ENCODE measurements at places on chromosomes 13 and 19.

GRCh38 chr13:99320693-99321481 is 13.7 kb upstream of the GPR183 start:
- DNase-seq, result peak; percentile 79

DNA sequence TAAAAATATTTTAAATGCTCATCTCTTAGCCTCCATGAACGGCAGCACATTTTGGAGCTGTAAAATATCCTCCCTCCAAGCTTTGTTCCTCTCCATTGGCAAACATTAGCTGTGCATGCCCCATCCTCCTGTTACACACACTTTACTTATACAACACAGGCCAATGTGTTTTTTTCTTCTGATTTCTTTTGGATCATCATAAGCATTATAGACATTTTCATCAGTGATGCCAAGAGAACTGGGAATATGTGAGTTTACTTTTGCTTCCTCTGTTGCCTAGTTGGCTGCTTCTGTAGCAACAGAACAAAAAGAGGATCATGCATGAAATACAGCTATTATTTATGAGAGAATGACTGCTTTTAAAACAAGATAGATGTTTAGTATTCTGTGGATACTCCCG is 142.6 kb downstream of the PCDH9 start:
- DNase-seq, result no peak

DNA sequence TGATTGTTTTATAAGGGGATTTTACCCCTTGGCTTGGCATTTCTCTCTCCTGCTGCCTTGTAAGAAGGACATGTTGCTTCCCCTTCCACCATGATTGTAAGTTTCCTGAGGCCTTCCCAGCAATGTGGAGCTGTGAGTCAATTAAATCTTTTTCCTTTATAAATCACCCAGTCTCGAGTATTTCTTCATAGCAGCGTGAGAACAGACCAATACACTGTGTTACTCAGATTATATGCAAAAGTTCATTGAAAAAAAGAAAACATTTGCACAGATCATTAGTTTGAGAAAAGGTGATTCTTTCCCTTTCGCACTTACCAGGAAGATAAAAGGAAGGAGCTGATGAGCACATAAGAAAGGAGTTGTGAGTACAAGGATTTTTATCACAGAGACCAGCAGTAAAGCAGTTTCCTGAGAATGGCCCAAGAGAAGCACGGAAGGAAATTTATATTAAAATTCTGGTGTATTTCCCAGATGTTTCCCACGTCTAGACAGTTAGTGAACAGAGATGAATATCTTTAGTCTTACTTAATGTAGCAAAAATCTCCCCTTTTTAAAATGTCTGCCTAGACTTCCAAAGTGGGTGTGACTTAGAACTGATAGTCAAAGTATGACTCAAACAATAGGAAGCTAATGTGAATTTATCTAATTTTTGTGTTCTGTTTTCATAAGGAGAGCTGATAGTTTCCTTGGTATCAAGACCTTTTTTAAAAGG is 431.8 kb upstream of the SGCG start:
- peak; percentile 32 for DNase-seq

DNA sequence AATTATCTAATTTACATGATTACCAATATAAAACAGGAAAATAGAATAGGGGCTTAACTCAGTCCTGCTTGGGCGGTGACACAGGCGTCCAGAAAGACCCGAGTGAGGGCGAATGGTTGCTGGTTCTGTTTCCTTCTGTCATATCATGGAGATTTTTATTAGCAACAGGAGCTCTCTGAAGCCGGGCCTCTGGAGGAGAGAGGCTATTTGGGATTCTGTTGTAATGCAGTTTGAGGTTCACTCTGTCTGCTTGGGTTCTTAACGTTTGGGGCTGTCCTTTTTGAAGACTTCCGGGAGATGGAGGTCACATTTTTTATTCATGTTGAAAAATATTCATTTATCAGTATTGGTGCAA is 115.7 kb upstream of the ZNF536 start:
- no peak for DNase-seq

DNA sequence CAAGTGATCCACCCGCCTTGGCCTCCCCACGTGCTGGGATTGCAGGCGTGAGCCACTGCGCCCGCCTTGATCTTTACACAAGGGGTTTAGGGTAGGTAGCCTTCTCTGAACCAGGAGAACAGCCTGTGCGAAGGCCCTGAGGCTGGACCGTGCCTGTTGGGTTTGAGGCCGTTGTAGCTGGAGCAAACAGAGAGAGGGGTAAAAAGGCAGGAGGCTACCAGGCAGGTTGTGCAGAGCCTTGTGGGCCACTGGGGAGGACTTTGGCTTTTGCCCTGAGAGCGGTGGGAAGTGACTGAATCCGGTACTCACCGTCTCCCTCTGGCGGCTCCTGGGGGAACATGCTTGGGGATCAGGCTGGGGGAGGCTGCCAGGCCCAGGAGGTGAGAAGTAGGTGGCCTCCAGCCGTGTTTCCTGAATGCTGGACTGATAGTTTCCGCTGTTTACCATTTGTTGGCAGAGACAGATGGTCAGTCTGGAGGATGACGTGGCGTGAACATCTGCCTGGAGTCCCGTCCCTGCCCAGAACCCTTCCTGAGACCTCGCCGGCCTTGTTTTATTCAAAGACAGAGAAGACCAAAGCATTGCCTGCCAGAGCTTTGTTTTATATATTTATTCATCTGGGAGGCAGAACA is 24.6 kb downstream of the SPC24 start:
- DNase-seq, result peak; percentile 57

- DNase-seq, result no peak
These were observed 48.2 kb downstream of the CAPN12 start for GRCh38 chr19:38695832-38696728.

DNA sequence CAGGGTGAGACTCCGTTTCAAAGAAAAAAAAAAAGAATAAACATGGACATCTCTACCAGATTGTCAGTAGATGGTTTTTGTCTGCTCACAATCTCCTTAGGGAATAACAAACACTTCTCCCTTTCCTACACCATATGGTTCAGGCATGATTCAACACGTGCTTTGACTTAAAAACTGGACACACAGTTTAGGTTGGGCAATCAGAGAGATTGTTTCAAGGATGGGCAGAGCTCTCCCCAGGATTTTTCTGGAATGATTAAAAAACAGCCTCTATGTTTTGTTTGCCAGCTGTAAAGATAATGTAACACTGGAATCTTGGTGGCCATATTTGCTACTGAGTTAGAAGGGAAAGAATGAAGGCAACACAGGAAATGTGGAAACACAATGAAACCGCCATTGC is 150.1 kb upstream of the TSC22D1 start:
- DNase-seq, result peak; percentile 93

DNA sequence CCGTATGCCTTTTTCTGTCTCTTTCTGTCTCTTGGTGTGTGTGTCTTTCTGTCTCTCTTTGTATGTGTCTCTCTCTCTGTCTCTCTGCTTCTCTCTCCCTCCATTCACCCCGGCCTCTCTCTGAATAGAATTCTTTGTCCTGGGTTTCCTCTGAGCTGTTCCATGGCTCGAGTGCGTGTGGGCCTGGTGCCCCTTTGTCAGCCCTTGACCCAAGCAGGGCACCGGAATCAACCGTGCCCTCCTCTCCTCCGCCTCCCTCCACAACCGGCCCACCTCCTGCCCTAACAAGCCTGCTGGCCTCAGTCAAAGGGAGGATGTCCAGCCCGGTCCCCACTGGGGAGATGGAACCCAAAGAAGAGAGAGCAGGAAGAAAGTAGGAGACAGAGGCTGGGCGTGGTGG is 3.2 kb downstream of the AXL start:
- no peak for DNase-seq

DNA sequence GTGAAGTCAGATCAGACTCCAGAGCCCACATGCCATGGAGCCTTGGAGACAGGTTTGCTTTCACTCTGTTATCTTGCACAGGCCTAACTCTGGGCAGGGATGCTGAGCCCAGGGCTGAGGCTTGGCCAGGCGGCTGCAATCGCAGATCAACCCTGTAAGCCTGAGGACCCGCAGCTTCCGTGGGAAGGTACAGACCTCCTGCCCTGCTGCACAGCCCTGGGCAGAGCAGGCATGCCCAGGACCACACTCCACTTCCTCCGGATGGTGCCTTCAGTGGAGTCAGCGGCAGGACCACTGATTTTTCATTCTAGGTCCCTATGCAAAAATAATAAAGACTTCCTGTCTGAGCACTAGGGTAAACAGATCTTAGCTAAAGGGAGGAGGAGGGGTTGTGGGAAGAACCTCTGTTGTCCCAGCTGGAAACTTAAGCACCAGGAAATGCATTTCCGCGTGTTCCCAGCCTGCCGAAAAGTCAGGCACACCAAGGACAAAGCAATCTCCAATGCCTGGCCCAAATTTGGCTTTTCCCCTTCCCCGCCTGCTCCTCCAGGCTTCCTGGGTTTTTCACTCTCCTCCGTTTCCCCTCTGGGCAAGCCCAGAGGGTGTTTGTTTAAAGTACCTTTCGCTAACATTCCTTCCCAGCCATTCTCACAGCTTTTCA is 87.3 kb downstream of the KCTD15 start:
- no peak for DNase-seq

DNA sequence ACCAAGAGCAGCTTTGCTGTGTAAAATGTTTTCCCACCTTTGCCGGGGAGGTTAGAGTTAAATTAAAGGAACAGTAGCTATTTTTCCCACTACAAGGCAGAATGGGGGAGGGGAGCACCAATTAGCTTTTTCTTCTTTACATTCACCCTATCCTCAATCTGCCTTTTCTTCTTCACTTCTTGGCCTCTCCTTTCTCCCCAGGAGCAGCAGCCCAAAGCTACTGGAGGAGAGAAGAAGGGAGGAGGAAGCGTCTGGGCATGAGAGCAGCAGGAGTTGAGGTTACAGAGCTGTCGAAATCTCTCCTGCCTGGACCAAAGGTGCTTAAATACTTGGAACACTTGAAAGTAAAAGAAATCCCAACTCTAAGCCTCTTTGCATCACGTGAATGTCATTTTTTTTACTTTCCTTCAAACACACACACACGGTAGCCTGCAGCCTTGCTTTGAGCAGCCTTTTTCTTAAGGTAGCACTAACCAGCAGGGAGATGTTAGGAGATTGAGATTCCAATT is 39.0 kb upstream of the WASF3 start:
- DNase-seq, result no peak

GRCh38 chr19:33275933-33276619 is 26.3 kb downstream of the CEBPA start:
- no peak for DNase-seq

DNA sequence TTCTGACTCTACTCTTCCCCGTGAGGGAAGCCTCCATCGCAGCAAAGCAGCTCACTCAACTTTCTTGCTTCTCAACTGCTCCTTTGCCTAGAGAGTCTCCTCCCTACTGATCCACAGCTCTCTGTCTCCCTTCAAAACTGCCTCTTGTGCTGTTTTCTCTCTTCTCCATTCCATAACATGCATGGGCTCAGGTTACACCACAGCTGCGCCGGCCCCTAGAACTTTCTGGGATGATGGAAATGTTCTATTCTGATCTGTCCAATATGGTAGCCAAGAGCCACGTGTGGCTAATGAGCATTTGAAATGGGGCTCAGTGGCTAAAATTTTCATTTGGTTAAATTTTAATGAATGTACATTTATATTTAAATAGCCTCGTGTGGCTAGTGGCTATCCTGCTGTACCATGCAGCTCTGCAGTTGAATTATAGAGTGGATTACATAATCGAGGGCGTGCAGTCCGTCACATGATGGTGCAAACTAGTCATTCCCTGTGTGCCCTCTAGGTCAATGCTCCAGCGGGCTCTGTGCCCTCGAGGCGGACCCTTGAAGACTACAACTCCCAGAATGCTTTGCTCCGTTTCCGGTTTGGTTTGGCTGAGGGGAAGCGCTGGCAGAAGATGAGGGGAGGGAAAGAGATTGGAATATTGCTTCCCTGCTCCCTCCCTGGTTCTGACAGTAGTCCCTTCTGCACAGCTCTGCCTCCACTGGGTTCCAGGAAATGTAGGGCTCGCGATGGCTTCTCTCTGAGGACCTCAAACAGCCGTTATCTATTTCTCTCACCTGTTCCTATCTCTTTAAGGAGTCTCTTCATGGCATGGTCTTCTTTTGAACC is 109.8 kb downstream of the CACNA1A start:
- DNase-seq, result peak; percentile 54

DNA sequence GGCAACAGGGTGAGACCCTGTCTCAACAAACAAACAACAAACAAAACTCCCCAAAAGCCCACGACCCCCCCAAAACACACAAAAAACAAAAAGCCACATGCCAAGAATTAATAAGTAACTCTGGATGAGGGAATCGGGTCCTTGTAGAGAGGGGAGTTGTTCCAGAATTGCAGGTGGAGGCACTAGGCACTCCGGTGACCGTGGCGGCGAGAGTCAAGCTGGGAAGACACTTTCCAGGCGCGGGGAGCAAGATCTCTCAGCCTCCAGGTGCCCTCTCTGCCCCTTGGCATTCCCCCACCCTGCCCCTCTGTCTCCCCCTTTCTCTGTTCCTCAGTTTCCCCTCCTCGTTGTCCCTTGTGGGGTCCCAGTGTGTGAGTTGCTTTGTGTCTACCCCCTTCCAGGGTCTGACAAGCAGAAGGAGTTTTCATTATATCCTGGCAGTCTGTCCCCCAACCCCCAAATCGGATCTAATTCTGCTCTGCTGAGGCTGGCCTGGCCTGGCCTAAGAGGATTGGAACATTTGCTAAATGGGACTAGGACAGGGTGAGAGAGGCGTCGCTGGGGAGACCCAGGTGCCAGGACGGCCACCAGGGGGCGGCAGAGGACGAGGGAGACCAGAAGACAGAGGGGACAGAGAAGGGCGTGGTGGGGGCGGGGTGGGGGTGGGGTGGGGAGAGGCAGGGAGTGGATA is 8.3 kb upstream of the CRX start:
- DNase-seq, result peak; percentile 20

Data from fibroblast of skin of abdomen (primary cell).